LHCN-M2 (cell line): ENCODE measurements at places on chromosomes 6 and 20. TPM values are rescaled to one million over a fixed set of nuclear protein-coding genes. Genes with fewer than 3 reads are reported as not detected.

The NKAIN2 gene
- 0.06 TPM in 1 of 2 replicates, not detected in the other for total RNA-seq

GRCh38 chr6:4176907-4177306 lies 41.5 kb upstream of the ECI2 start:
- DNase-seq, result no peak

The ADAM33 gene
- 0.11 and 0.13 TPM in 2 replicates for total RNA-seq

The CALHM5 gene
- 5.1 and 6.3 TPM in 2 replicates for total RNA-seq

The C6orf163 gene
- 0.46 TPM in 1 of 2 replicates, not detected in the other for total RNA-seq

The SULF2 gene
- total RNA-seq, result 2.4 and 3.2 TPM in 2 replicates
